Ureter (tissue), 1 donor: ENCODE measurements at places on chromosomes 1 and 21.

GRCh38 chr1:47813970-47814369 is 183.2 kb downstream of the TRABD2B start:
- DNase-seq = no peak

- DNase-seq = no peak
Measured at GRCh38 chr21:15058854-15059263, 5.9 kb downstream of the NRIP1 start.

- DNase-seq = peak; percentile 80
Measured at GRCh38 chr1:207032528-207033017, at the start of gene C1orf116. C1orf116 (minus strand) TSS chr1:207032756; CDS start chr1:207027598, 5,158 bp downstream.

DNA sequence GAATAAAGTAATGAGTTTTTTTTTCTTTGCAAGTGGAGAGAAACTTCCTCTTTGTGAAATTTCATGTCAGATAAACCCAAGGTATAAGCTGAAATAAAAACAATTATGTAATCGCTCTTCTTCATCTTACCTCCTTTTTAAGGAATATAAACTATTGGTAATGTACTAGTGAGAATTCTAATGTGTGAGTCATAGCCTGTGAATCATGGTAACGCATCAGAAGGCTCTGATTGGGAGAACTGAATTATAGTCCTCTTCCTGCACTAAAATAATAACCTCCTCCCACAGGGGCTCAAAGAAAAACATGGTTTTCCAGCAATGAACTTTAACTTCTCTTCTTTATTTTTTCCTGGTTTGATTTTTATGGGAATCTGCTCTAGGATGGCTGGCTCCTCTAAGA is 57.1 kb upstream of the COX20 start:
- no peak for DNase-seq

- no peak for DNase-seq
Measured at GRCh38 chr1:36506276-36506920, 23.7 kb upstream of the CSF3R start.

DNA sequence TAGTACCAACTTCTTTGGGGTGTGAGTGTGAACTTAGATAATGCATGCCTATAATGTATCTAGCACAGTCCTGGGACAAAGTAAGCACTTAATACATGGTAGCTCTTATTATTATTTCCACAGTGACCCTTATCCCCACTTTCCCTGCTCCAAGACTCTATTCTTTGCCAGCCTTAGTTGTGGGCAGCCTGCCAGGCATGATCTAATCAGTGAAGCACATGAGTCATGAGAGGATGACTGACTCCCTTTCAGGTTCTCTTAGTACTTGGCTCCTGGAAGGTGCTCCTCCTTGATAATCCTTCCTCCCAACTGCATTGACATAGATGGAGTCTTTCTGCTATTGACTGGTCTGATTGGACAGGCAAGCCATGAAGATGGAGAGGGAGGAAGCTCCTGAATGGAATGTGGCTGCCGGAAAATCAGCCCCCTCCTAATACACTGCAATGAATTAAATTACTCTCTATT is 17.4 kb upstream of the GNG12 start:
- DNase-seq = peak; percentile 48

DNA sequence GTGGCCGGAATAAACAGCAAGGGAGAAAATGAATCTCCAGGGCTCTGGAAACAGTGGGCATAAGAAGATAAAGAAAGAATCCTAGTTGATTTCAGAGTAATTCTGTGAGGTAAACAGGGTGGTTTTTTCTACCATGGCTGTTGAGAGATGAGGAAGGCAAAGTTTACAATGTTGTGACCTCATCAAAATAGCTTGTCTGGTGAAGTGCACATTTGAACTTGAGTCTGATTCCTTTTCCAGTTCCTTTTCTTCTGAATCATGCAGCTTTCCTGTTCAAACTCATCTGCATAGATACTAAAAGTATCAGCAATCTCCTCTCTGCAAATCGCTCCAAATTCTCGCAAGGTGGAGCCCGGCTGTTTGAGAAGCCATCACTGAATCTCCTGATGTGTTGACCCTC is 161.7 kb downstream of the PLPP3 start:
- no peak for DNase-seq

GRCh38 chr1:91603409-91603808 is 102.8 kb downstream of the CDC7 start:
- peak; percentile 65 for DNase-seq

GRCh38 chr21:29360799-29361765 is 62.4 kb downstream of the BACH1 start:
- DNase-seq = no peak

- DNase-seq = peak; percentile 60
Measured at GRCh38 chr1:168386949-168387586, 106.4 kb downstream of the TBX19 start.

DNA sequence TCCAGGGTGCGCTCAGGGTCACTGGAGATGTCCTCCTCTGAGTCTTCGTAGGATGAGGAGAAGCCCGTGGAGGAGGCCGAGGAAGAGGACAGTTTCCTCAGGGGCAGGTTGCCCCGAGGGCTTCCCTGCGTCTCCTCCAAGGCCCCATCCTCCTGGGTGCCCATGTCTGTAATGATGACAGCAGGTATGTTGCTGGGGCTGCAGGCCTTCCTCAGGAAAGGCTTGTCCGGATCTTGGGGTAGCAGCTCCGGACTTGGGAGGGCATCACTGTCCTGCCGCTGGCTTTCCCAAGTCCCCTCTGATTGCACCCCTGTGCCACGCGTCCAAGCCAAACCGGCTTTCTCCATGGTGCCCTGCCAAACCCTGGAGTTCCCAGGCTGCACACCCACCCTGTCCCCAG is 3.5 kb downstream of the ITPKB start:
- DNase-seq = no peak

- DNase-seq = peak; percentile 59
Measured at GRCh38 chr1:110384581-110385321, 6.1 kb downstream of the SLC16A4 start.

DNA sequence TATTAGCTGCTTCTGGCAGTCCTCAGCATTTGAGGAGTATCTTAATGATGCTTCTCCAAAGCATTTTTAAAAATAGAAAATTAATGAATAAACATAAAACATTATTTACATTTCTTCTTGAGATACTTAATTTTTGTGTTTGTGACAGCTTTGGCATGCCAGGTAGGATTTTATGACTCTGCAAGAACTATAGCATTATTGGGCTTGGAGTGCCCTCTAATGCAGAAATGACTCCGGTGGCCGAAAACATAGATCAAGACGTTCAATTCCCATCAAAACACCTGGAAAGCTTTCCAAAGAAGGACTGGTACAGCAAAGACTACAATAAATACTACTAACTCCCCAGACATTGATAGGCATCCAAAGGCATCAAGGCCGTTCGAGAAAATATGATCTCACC is 366.4 kb upstream of the CXADR start:
- DNase-seq = no peak

DNA sequence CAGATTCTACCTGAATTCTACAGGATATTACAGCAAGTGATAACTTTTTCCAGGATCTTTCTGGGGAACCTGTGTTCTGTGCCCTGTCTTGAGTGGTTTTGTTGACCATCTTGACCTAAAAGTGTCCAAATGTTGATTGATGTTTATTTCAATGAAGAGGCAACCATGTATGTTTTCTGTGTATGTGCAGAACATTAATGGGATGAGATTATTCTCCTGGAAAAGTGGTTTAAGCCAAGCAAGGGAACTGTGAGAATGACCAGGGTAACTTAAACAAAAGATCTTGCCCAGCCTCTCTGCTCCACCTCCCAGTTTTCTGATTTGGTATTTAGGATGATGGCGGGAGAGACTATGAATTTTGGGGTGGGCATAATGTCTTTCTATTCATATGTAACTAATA is 1.0 kb upstream of the SAMD13 start:
- no peak for DNase-seq

DNA sequence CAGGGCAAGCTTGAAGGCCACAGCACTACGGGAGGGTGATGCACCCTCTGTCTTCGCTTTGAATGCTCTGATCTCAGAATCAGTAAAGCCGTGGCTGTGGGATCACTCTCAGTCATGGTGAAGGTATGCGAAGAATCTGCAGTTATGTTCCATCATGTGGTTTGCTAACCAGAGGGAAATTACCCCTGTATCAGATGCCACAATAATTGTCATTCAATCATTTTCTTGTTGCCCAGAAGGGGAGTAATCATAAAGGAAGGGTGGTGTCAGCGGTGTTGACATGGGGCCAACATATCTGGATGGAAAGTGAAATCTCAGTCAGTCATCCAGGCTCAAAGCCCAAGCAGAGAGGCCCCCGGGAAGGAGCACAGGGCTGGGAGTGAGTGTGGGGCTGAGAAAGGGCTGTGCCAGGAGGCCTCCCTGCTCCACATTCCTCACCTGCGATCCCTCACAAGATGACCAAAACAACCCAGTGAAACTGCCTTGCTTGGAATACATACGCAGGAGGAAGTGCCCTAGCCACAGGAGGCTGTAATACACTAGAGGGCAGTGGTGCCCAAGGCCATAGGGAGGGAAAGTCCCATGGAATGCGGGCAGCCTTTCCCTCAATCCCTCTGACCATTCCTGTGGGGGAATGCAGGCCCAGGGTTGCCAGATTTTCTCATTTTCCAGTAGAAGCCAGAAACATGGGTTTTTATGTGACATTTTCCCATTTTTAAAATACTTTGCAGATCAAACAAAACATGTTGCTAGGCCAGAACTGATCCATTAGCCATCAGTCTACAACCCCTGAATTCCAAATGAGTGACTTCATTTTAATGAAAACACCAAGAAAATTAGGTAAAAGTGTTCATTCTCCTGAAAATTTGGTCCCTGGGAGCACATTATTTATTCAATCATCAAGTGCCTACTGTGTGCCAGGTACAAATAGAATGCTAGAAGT is 95.7 kb upstream of the VANGL1 start:
- DNase-seq = peak; percentile 54

GRCh38 chr1:172977296-172978017 is 73.3 kb downstream of the TNFSF18 start:
- no peak for DNase-seq

GRCh38 chr1:202673531-202673930 is 36.7 kb downstream of the SYT2 start:
- DNase-seq = no peak

DNA sequence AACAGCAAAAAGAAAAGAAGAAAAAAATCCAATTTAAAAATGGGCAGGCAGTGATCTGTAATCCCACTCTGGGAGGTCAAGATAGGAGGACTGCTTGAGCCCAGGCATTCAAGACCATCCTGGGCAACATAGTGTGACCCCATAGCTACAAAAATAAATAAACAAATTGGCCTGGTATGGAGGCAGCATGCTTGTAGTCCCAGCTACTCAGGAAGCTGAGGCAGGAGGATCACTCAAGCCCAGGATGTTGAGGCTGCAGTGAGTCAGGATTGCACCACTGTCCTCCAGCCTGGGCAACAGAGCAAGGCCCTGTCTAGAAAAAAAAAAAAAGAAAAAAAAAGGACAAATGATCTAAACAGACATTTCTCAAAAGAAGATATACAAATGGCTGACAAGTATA is 99.6 kb downstream of the EIF4G3 start:
- no peak for DNase-seq

GRCh38 chr1:100482748-100483147 is 55.2 kb upstream of the GPR88 start:
- no peak for DNase-seq

DNA sequence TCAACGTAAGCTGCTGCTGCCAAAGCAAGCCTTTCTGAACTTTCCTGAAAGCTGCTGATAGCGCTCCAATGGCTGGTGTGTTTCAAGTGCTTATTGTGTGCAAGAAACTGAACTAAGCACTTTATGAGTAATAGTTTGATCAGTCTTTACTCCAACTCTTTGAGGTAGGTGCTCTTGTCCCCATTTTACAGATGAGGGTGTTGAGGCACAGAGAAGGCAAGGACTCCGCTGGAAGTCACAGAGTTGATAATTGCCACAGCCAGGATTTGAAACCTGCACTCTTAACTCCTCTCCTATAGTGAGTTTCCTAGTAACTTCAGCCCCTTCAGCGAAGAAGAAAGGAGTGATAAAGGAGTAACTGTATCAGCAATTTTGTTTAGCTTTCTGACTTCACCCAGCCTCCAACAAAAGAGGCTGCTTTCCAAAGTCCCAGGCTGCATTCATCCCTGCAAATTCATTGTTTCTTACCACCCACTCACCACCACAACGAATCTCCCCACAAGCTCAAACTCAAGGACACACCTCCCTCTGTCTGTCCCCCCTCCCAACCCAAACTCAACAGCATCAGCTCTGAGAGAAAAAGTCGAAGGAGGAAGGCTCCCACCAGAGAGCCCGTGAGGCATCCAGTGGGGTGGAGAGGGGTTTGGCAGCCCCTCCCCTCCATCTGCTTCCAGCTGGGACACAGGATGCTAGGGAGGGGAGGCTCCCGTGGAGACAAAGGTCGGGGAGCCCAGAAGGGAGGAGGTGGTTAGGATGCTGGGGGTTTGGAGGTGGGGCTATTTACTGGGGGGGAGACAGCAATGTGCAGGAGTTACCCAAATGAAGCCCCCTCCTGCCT is 139.6 kb downstream of the NAV1 start:
- DNase-seq = no peak

GRCh38 chr21:46411236-46411635 is 47.5 kb upstream of the DIP2A start:
- DNase-seq = no peak

DNA sequence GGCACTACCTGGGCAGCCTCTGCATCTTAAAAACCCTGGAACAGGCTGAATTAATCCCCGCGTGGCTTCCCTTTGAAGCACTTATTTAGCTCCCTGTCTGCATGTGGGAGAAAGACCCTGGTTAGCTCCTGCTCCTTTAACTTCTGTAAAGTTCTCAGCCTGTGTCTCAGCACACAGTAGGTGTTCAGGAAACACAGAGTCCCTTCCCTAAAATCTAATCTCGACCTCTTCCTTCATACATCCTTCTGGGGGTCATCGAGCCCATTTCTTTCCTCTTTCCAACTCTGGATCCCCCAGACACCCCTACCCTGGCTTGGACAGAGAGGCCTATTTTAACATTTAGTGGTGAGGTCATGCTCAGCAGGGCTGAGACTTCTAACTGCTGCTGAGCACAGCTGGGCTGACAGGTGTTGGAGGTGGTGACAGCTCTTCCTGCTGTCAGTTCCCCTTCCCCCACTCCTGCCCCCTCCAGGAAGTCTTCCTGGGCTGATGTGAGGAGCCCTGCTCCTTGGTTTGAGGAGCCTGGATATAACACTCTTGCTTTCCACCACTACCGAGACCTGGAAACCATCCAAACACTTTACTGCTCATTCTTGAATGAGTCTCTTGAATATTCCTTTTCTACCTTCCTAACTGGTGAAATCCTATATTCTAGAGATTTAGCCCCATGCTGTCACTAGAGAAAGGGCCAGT is 5.3 kb downstream of the E2F2 start:
- no peak for DNase-seq

- DNase-seq = no peak
Measured at GRCh38 chr1:155801149-155801548, 55.9 kb downstream of the GON4L start.

- no peak for DNase-seq
Measured at GRCh38 chr1:157580179-157580827, 17.6 kb downstream of the FCRL4 start.

- no peak for DNase-seq
Measured at GRCh38 chr1:64895500-64895899, 70.8 kb downstream of the JAK1 start.
